Left colon (tissue), 2 donors: ENCODE measurements at places on chromosomes 2 and 18. TPM values are rescaled to one million over a fixed set of nuclear protein-coding genes. Genes with fewer than 3 reads are reported as not detected.

GRCh38 chr2:236568068-236568921 is 1.3 kb upstream of the ACKR3 start:
- no peak for DNase-seq

DNA sequence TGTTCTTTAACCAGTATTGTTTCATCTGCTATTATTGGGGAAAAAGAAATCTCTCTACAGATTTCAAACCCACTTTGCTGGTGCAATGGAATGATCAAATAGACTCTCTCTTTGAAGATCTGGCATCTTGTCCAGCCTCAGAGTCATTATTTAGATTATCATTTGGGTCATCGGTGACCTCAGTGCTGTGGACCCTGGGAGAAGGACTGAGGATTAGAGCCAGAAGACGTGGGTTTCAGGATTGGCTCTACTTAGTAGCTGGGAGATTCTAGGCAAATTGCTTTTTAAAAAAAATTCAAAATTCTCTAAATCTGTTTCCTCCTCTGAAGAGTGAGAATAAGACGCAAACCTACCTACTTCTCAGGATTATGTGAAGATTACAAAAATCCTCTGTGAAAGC is 107.6 kb upstream of the CTAGE1 start:
- no peak for DNase-seq

- DNase-seq = no peak
Measured at GRCh38 chr18:12155996-12156395, 62.4 kb downstream of the ANKRD62 start.

DNA sequence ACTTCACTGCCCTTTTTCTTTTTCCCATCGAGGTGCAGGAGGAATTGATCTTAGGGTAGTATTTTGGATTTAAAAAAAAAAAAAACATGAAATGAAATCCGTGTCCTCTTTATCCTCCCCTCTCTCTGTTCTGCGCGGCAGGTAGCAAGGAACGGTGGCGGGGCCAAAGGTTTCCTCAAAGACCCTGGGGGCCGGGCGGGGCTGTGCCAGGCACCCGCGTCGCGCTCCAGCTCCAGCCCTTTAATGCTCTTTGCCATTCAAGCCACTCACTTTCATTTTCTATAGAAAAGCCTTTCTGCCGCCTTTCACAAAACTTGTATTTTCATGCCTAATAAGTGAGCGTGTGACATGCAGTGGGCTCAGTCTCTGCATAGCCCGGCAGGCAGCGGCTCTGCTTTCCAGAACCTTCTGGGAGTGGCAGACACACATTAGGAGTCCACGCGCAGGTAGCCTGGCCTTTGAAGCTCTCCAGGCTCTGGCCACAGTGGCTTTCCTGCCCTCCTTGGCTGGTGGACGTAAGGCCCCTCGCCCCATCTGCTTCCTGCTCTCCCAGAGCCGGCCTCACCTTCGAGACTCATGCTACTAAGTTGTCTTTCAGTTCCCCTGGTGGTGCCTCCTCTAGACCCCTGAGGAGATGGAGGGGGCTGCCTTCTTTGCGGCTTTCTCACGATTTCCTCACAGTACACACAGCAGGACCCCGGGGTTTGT is 41.7 kb downstream of the AGAP1 start:
- peak; percentile 24 for DNase-seq

- no peak for DNase-seq
Measured at GRCh38 chr2:221673248-221673647, 101.1 kb upstream of the EPHA4 start.

DNA sequence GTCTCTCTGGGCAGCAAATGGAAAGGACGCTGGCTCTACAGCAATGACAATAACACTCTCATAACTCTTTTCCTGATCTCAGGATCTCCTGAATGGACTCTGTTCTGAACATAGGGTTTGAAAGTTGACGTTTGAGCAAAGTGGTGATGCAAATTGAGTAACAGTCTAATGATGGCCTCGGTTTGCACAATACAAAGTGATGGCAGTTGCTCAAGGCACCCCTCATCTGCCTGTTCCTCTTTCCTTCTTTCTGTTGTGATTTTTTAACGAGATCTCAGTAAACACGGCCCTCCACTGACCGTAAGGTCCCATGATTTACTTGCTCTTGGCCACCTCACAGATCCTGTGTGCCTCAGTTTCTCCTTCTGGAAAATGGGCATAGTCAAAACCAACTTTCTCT is 303.6 kb downstream of the SLC8A1 start:
- no peak for DNase-seq

GRCh38 chr2:96642564-96643360 is at the start of gene FER1L5:
FER1L5 (plus strand) TSS chr2:96642764; CDS start chr2:96642837, 73 bp downstream.
- no peak for DNase-seq

DNA sequence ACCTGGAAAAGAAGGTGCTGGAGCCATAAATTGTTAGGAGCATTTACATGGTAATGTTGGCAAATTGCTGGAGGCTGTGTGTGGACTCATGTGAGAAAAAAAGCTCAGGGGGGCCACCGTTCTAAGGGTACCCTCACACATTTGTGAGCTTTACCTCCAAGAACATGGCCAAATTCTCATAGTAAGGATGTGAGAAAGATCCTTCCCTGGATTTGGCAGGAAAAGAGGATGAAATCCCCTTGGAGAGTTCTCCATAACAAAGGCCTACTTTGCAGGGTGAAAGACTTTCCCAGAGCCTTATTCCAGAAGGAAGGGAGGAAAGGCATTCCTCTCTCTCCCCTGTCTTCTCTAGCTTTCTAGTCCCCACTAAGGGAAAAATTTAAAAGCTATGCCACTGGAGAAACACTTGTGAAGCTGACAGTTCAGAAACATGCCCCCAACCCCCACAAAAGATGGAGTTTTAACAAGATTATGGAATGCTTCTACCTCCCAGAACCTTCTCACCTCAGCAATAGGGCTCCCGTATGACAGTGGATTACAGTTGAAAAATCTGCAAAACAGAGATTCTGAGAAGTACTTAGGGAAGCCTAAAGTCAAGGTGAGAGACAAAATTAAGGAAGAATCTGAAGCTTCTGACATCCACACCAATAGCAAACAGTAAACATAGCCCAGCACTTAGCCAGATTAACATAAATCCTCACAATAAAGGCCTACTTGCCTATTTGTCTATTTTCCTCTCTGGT is 20.2 kb upstream of the ERMN start:
- no peak for DNase-seq

Gene SKA1
- total RNA-seq = 3.8 TPM

GRCh38 chr18:70256994-70257393 is 31.9 kb upstream of the SOCS6 start:
- no peak for DNase-seq

Gene ST6GAL2
- 1.8 TPM for total RNA-seq

Gene HOXD4
- 9.7 TPM for total RNA-seq

Gene C2orf81
- 0.49 TPM for total RNA-seq

DNA sequence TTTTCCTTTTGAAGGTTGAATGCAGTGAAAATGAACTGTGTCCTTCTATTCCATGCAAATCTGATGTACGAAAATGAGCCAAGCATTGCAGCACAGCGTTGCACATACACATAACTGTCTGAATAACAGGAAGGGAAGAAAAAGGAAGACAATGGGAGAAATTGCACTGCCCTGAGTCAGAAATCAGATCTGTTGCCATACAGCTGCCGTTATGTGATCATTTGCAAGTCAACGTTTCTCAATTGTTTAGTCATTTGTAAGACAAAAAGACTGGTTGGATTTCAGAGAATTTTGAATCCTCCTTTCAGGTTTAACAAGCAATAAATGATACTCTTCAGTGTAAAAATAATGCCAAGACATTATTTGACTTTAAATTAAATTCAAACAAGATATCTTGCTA is 284.1 kb downstream of the DSEL start:
- no peak for DNase-seq

DNA sequence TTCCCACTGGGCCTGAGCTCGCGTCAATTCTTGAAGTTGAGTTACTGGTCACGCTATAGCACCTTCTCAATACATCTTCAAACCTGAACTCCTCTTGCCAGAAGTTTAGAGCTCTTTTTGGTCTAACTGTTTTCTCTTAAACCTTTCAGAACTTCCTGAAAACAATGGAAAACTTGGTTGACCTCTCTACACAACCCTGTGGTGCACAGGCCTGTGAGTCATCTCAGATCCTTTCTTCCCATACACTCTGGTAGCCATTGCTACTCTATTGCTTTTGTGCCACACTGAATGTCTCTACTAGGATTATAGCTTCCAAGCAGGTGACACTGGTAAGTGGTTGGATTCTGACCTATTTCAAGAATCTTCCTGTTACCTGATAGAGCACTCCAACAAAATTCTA is 321.5 kb upstream of the FSIP2 start:
- no peak for DNase-seq

GRCh38 chr2:209380293-209380692 is 43.6 kb upstream of the MAP2 start:
- DNase-seq = no peak

DNA sequence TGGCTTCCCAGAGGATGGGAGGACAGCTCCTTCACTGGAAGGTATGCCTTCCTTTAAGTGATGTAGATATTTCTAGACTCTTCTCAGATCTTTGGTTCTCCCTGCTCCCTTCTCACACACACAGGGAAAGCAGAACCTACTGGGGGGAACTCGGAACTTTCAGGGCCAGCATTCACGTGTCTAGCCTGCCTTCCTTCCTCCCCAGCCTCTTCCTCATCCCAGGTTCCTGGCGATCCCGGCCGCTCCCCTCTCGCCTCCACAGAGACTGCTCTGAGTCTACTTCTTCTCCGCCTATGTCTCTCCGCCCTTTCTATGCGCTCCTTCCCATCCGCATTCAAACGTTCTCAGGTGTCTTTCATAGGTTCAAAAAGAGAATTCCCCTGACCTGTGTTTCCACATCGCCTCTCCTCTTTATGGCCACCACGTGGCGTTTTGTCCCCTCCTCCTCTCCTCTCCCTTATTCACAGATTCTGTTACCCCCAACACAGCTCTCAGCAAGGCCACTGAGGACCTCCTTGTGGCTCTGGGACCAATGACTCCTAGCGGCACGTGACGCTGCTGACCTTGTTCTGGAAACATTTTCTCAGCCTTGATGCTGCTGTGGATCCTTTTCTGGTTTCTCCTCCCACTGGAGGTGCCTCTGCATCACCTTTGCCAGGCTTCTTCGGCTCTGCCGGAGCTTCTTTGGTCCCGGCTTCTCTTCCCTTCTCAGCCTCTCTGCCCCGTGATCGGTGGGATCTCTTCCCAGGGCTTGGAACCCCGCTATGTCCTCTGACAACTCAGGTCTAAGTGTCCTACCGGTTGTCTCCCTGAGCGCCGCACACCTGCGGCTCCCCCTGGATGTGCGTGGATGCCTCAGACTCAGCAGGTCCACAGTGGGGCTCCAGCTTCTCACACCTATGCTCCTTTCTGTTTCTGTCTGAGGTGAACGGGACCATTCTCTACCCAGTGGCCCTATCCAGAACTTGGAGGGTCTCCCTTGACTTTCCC is 77.5 kb downstream of the VAPA start:
- DNase-seq = no peak

DNA sequence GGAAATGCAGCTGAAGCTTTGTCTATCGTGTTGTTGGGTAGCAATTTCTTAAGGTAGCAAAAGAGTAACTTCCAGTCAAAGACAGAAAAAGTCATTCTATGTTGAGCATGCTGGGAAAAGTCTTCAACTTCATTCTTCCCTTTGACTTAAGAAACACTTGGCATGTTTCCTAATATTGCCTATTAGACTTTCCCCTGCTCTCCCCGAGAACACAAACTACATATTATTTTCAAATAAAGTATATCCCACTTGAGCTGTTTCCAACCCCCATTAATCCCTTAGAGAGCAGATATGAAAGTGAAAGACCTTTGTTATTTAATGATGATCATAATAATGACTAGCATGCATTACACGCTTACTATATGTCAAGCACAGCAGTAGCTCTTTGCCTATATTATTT is 136.0 kb upstream of the SPOPL start:
- no peak for DNase-seq

Gene SCTR
- not detected for total RNA-seq

- no peak for DNase-seq
Measured at GRCh38 chr2:128742467-128742866, 423.8 kb upstream of the HS6ST1 start.

Gene SLC4A5
- total RNA-seq = 1.4 TPM

- DNase-seq = no peak
Measured at GRCh38 chr2:226702376-226702775, 97.2 kb downstream of the IRS1 start.

DNA sequence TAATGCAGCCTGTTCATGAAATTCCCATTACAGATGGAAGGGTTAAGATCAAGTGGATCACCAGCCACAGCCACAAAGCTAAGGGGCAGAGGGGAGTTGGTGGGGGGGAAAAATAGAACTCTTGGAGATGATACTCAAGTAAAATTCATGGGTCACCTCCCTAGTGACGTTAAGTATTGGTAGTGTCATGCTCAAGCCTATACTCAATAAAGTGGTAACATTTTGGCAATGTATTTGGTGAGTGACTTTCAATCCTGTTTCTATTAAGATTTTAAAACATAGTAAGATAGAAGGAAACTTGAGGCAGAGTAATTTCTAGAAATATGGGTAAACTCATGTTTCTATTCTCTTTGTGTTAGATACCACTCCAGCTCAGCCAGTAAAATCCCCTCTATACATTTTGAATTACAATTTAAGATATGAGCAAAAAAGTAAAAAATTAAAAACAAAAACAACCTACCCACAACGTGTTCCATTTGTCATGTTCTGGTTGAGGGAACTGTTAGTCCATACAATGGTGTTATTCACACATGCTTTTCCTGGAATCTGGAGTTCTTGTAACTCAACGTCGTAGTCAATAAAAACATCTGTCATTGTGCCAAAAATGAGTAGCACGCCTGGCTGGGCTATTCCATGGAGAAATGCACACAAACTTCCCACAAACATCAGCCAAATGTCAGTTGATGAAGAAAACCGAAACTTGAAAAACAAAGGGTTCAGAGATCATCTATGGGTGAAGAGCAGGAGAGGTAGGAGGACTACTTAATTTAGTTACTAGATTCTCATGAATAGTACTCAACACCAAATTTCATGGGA is 18.1 kb downstream of the ABCB11 start:
- DNase-seq = no peak

DNA sequence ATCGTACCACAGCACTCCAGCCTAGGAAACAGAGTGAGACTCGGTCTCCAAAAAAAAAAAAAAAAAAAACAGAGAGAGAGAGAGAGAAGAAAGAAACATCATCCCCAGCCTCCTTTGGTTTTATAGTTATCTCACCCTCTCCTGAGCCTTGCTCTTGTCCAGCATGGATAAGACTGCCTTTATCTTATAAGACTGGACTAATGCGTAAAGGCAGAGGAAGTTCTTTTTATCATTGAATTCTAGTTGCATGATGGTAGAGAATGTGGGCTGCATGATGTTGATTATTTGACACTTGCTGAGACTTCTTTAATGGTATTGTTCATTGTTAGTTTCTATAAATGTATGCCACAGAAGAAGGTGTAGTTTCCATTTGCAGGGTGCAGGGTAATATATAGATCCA is 124.4 kb downstream of the ZBTB7C start:
- DNase-seq = no peak

Gene IGFBP2
- 143 TPM for total RNA-seq

GRCh38 chr18:66111018-66111417 is 360.2 kb downstream of the CDH7 start:
- no peak for DNase-seq

Gene CHRND
- total RNA-seq = not detected

GRCh38 chr18:42078711-42079110 is 123.7 kb downstream of the PIK3C3 start:
- no peak for DNase-seq

GRCh38 chr2:118473846-118474540 is 373.5 kb downstream of the EN1 start:
- no peak for DNase-seq

- peak; percentile 72 for DNase-seq
Measured at GRCh38 chr2:73984922-73985307, 205 bp downstream of the TET3 start.

GRCh38 chr2:100767810-100768806 is 51.8 kb upstream of the NPAS2 start:
- no peak for DNase-seq

GRCh38 chr2:160109939-160110673 is 47.7 kb upstream of the PLA2R1 start:
- DNase-seq = peak; percentile 54

Gene PIEZO2
- total RNA-seq = 1.3 TPM
